NCI-H1048 (cell line): ENCODE measurements at places on chromosomes 5 and 9.

- DNase-seq, result no peak
Measured at GRCh38 chr9:106146066-106146840, 451.9 kb downstream of the TMEM38B start.

DNA sequence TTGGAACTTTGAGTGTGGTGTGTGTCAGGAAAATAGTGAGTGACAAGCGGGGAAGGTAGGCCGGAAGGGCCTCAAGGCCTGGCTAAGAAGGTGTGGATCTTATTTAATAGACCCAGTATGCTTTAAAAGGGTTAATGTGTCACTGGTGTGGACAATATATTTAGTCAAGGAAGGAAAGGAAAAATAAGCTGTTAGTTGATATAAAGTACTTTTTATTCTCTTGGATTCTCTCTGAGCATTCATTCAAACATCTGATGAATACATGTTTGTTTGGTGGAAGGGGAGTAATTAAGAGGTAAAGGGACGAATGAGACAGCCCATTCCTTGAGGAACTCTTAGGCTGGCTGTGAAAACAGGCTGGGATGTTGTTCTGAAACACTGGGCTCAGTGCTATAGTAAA is 98.9 kb downstream of the MELK start:
- DNase-seq, result no peak

DNA sequence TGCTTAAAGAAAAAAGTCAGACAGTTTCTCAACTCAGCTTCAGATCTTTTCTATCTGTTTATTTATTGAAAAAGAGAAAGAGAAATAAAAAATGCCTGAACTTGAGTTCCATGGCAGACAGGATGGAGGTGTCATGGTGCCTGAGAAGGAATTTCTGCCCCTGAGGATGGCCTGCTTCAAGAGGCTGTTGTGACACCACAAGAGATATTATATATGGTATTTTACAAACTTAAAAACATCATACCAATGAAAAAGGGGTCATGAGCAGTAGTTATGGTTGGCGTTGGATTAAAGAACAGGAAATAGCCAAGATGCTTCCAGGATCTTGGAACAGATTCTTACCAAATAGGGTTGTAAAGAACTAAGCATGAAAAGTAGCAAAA is 344.6 kb downstream of the GLIS3 start:
- no peak for DNase-seq

- no peak for DNase-seq
Measured at GRCh38 chr9:28899267-28899666, 1326.0 kb upstream of the C9orf72 start.

GRCh38 chr9:93064392-93065134 is 6.1 kb downstream of the SUSD3 start:
- no peak for DNase-seq

DNA sequence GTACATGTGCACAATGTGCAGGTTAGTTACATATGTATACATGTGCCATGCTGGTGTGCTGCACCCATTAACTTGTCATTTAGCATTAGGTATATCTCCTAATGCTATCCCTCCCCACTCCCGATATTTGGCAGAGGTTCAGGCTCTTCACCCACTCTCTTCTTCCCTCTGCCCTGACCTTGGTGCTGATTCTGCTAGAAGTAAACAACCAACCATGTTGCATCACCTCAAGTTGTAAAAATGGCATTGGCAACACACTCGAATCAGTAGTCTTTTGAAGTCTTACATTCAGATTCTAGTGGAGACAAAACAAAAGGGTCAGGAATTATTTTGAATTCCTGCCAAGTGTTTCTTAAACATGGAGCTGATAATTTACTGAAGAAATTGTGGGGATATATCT is 40.0 kb downstream of the PRR16 start:
- DNase-seq, result no peak

DNA sequence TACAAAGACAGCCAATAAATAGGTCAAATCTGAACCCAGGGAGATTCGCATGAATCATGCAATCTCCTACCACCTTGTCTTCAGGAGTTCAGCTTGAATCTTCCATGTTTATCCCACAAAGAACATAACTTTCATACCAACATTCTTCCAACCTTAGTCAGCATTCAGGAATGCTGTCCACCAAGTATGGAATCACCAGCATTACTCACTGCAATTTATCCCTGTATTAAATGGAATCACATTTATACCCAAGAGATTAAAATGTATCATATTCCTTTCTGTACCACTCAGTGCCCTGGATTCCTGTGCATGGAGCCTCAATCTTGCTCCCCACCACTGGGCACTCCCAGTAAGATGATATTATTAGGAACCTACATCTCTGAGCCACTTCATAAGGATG is 162.6 kb downstream of the GLIS3 start:
- no peak for DNase-seq

- no peak for DNase-seq
Measured at GRCh38 chr5:74149395-74149794, 491.1 kb downstream of the ENC1 start.

GRCh38 chr5:34524123-34524522 is 132.0 kb upstream of the RAI14 start:
- no peak for DNase-seq

DNA sequence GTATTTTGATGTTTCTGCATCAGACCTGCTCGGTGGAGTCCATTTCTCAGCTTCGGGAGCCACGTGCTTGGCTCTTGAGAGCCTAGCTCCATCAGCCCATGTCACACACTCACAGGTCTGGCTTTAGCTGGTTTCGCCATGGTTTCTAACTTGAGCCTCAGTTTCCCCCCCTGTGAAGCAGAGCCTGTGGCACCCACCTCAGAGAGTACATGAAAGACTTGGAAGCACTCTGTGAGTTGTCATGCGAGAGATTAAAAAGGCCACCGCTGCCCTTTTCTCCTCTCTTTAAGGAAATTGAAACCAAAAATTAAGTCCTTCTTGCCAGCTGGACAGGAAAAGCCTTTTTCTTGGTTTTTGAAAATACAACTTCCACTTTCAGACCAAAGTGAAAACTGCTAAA is 8.8 kb downstream of the TENT4A start:
- DNase-seq, result no peak

DNA sequence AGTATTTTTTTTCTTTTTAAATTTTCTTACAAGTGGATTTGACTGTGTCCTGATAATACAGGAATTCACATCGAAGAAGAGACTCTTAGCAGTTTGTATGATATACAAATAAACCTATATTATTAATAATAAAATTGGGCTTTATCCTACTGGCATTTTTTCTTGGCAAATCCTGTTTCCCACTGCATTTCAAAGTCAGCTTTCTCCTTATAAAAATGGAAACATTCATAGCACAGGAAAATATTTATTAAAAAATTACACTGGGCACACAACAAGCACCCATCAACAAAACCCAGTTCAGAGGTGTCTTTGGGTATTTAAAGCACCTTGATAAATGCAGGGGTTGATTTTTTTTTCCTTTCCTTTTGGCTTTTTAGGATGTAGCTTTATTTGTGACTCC is 200.9 kb downstream of the MEF2C start:
- no peak for DNase-seq

GRCh38 chr5:74199005-74199404 is 441.5 kb downstream of the ENC1 start:
- DNase-seq, result no peak

DNA sequence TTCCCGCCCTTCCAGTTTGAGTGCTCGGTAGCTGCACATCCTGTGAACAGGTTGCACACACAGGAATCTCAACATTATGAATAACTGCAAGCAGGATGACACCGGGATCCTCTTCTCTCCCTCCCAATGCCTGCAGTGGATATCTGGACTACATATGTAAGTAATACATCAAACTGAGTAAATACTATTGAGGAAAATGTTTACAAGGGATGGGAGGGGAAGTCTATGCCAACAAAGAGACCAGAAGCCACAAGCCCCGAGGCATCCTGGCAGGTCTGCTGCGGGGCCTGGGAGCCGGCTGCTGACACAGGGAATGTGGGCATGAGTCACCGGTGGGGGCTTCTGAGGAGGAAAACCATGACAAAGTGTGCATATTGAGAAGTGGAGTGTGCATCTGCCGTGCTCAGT is 8.6 kb upstream of the ANKRD33B start:
- no peak for DNase-seq

DNA sequence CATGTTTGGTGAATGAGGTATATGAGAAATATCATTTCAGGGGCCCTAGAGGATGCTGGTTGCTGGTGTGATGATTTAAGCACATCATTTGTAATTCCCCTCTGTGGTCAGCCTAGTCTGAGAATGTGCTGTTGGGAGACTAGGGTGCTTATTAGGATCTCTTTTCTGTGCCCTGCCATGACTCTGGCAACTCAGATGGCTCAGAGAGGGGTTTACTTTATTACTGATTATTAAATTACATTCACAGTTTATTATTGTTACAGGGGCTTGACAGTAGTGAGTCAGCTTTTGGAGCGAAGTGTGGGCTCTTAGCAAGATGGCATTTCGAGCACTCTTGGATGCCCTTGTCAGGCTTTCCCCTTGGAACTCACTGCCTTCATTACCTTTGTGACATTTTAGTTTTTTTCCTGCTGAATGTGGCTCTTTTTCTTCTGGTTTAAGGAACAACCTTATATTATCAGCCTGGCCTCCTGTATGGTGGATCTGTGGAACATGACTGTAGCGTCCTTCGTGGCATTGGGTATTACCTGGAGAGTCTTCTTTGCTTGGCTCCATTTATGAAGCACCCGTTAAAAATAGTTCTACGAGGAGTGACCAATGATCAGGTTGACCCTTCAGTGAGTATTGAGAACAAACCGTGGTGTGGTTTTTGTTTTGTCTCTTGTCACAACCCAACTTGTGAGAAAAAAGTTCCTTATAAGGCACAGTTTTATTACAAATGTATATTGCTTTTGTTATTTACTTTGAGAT is 33.8 kb downstream of the RCL1 start:
- no peak for DNase-seq

GRCh38 chr9:133814586-133815208 is 76.5 kb upstream of the SARDH start:
- DNase-seq, result no peak
